ENCODE measurements at places on chromosomes 5 and 9.

DNA sequence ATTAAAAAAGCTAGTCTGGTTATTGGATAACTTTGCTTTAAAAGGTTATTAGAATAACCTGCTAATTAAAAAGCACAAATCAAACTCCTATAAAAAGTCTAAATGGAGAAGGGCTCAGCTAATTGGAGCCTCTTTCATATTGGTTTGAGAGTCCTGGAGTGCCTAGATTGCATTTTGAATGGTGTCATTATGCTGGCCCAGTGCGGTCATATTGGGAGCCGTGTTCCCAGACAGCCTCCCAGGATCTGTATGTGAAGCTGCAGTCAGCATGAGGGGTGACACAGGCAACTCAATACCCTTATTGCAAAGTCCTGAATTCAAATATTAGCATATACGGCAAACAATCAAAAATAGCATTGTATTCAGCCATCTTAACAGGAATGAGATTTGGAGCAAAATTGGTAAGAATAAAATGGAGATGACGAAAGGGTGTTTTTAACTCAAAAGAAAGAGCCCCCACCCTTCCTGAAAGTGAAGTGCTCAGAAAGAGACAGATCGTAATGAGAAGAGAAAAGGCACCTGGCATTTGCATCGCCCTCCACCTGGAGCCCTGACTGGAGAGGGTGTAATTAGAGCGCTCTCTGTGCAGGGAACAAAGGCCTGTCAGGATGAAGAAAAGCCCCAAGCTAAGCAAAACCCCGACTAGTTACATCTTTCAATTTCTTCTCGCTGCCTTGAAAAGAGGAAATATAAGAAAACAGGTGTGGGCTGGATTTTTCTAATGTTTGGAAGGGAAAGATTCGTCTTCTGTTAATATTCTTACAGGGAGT, 621.0 kb upstream of the ADAMTS16 start:
- no peak for DNase-seq

DNA sequence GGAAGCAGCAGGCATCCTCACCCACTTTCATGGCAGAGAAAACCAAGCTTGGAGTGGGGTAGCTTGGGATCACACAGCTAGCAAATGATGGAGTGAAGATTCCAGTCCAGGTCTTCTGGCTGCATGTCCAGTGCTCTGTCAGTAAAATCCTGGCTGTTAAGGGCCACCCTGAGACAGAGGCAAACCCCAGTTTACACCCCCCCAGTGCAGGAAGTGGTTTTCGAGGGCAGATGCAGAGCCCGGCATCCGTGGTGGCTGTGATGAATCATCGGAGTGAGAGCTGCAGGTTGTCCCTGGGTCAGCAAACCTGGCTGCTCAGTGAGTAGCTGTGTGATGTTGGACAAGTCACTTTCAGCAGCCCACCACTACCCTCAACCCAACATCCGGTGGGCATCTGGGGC, 115.4 kb downstream of the RGS3 start:
- peak; percentile 97 for DNase-seq

- peak; percentile 25 for DNase-seq
These were observed 171.6 kb downstream of the TARS1 start for GRCh38 chr5:33612386-33612785.

DNA sequence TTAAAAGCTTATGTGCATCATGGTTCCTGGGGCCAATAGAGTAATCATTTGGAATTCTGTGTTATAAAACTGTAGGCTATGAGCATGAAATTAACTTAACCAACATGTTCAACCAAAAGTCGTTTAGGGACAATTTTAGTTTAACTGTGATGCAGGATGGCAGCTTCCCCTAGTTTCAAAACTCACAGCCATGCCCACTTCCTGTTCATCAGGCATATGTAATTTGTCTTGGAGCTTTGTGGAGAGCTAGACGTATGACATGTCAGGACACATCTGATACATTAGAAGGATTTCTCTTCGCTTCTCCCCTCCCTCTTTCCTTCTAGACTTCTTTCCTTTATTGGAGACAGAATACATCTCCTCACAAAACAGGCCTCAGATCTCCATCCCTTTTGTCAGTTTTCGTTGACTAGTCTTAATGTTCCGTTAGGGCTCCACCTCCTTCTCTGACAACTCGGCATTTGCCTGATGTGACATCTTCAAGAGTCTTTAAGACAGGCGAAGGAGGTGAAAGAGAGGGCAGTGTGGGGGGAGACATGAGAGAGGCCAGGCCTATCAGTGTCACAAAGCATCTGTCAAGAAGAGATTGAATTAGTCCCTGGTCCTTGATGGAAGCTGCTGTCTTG, 176.0 kb downstream of the MSX2 start:
- DNase-seq: no peak

- DNase-seq: no peak
These were observed 2.8 kb upstream of the DPP7 start for GRCh38 chr9:137117269-137117731.

DNA sequence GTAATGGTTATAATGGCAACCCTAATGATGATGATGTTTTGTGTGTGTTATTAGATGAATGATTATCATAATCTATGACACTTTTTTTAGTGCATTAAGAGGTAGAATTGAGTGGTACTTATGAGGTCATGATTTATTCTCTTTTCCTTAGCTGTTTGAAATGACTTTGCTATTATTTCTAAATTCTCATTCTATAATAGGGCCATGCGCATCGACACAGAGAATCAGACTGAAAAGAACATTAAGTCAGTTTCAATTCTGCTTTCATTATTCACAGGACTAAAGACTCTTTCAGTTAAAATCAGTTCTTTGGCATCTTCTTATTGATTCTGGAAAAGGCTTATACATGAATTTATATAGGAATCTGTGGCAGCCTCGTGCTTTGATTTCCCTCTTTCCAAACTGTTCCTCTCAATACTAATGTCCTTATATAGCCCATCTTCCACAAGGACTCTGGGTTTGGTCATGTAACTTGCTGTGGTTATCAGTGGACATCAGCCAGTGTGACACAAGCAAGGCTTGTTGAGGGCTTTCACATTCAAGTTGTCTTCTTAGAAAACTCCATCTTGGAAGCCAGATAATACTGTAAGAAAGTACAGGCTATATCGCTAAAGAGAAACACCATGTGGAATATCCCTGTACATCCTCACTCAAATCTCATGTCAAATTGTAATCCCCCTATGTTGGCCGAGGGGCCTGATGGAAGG, 140.3 kb upstream of the CHD1 start:
- DNase-seq: no peak

GRCh38 chr5:75335952-75336614, 937 bp upstream of the HMGCR start:
- peak; percentile 94 for DNase-seq

DNA sequence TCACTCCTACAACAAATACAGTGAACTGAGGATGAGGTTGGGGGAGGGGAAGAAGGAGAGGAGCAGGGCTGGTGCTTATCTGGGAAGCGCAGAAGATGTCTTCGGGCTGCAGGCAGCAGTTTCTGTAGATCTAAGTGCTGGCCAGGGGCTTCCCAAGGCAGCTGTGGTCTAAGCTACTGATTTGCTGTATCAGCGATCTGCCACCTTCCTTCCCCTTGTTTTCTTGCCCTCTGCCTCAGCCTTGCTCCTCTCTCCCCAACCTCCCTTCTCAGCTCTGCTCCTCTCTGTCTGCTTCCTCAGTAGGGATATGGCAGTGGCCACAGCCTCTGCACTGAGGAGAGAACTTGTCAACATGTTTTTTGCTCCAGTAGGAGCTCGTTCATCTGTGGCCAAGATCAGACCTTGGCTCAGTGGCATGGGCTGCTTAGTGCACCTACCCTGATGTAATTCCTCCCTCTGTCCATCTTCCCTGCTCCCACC, 42.8 kb upstream of the IL6ST start:
- no peak for DNase-seq

DNA sequence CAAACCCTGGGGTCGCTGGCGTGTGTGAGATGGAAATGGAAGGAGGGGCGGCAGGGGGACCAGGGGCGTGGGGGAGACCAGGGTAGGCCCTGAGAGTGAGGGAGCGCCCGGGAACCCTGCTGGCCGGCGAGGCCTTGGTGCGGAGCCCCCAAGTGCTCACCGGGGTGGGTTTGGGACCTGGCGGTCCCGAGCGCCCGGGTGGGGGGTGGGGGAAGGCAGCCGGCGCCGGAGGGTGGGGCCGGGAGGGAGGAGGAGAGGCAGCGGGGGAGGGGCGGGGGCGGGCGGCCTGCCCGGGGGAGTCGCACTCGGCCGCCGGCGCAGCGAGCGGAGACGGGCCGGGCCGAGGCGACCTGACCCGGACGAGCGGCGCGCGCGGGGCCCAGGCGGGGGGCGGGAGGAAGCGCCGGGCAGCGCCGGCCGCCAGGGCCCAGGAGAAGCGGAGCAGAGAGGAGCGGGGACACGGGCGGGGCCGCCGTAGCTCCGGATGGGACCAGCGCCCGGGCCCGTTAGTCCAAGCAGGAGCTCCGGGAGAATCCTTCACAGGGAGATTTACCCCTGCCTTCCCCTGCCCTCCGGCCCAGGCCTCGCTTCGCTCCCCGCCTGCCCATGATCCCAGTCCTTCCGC, at the start of gene NPR2:
NPR2 (plus strand) TSS at position 295 of the 625 bp plus-strand sequence. CDS start 818 bp downstream, outside the sequence.
- no peak for DNase-seq

- DNase-seq: no peak
These were observed 55.3 kb downstream of the ARSB start for GRCh38 chr5:78929833-78930232.

DNA sequence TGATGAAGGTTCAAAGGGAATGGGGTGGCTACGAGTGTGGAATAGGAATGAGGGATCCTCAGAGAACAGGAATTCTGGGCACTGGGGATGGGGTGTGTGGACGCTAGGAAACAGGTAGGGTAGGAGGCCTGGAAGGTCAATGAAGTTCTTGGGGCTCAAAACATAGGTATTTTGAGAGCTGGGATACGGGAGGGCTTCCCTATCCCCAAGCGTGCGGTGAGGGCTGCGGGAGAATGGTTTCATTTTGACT, 718 bp downstream of the QSOX2 start:
- DNase-seq: no peak

DNA sequence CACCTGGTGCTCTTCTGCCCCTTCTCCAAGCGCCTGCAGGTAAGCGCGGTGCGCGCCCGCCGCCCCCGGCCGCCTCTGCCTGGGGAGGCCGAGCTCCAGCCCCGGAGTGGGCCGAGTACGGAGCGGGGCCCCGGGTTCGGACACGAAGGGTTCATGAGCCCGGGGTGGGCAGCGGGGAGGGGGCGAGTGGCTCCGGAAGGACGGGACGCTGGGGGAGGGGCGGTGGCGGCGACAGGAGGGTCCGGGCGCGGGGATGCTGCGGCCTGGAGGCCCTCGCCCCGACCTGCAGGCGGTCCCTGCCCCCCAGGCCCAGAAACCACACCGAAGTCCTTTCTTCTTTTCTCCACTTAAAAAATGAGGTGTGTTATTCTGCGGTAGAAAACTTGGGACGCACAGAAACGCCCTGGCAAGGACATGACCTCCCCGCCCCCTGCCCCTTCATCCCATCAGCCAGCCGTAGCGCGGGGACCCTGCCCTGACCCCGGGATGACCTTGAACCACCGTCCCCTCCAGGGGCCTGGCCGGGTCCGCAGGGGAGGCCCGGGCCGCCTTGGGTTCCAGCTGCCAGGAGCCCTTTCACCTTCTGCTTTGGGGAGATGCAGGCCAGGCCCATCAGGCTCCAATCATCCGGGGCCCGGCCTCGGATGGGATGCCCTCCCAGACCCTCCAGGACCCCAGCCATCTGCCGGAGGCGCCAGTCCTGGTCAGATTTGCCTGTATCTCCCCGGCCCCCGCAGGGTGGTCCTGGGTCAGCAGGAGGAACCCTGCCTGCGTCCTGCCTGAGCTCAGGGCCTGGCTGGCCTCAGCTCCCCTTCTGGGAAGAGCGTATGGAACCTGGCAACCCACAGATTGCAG, 545 bp downstream of the DIPK1B start:
- DNase-seq: no peak

GRCh38 chr5:154520861-154521453, 42.9 kb upstream of the HAND1 start:
- peak; percentile 69 for DNase-seq

DNA sequence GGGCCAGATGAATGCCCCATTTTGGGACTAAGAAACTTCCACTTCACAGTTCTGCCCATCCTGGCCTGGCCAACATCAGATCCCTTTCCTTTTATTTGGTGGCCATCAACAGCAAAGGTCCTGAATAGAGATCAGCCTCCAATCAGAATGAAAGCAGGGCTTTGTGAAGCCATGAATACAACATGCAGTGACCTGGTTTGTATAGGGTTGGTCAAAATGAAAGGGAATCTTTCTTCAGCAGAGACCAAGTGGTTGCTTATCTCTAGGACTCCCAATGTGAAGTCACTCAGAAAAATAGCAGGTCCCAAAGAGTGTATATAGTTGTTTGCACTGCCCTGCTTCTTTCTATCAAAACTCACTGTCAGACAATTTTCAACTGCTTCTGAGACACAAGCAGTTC, 113.9 kb upstream of the SLC12A2 start:
- no peak for DNase-seq

- no peak for DNase-seq
These were observed 113.7 kb downstream of the RASEF start for GRCh38 chr9:82949203-82949602.

- DNase-seq: no peak
These were observed 20.9 kb upstream of the FOCAD start for GRCh38 chr9:20663133-20663532.

DNA sequence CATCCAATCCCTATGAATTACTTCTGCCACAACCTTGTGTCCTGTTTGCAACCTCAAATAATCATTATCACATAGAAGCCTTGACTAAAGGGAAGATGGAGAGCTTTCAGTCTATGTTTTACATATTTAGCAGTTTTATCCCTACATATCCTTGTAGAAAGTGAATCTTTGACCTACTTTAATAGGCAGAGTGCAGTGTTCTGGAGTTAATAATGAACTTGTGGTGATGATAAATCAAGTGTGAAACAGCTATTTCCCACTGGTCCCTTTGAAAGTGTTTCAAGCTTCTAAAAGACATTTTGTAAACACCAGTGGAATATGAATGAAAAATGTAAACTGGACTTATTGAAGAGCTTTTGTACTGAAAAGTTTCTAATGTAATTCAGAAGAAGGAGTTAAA, 406.7 kb downstream of the GABRG2 start:
- DNase-seq: no peak

- no peak for DNase-seq
These were observed 141.7 kb upstream of the STK32A start for GRCh38 chr5:147093138-147093537.

- no peak for DNase-seq
These were observed 40.5 kb downstream of the SMIM23 start for GRCh38 chr5:171826132-171826531.

DNA sequence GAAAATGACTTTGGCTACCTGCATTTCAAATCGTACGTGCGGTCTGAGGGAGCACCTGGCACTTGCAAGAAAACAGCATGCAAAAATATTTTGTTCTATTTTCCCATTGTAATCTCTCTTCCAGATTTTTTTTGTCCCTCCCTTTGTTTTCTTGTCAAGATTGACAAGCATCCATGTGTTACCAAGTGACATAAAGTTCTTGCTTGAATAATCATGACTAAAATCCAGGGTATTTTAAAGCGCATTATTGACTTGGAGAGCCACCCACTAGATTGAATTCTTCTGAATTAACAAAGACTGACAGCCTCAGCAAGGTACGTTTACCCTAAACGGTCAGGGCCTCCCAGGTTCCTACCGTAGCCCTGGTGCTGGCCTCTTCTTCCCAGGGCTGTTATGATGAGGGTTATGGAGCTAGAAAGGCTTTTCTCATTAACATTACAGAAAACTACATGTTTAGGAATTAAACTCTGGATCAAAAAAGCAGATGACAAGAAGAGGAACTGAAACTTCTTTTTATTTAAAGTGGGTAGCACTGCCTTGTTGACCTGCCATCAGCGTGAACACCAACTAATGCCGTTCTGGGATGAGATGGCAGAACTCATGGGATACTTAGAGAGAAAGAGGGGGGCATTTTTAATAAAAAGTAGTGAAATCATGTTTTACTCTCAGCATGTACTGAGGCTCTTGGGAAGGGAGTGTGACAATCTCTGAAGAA, 297.0 kb downstream of the EFNA5 start:
- DNase-seq: no peak

GRCh38 chr9:33175649-33176325, 8.7 kb upstream of the B4GALT1 start:
- DNase-seq: no peak
